Stimulated activated CD4-positive, alpha-beta T cell treated with anti-CD3 and anti-CD28 coated beads, Interleukin-1b, Interleukin-23, amount 100 ng/mL, for 48 hours (primary cell): ENCODE measurements at places on chromosomes 5 and 9.
A peak's percentile ranks its signal among the peaks of the same experiment; 100 is the strongest.

GRCh38 chr9:129595311-129595741, 25.6 kb downstream of the C9orf50 start:
- no peak for DNase-seq

DNA sequence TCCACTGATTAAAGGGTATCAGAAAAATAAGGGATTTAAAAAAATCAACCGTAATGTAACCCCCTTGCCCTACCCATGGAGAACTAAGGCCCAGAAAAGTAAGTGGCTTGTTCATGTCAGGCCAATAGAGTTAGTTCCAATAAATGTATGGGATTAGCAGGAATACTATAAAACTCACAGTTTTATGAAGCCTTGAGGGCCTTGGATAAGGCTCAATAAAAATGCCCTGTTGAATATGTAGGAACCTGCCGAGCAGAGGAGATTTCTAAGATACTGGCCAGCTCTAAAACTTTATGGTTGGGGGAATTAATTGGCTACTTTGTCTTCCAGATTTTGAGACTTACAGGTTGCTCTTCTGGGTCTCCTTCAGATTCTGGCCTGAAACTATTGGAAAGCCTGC, 231.0 kb downstream of the GLIS3 start:
- DNase-seq: no peak

GRCh38 chr9:112971415-112971814, 40.6 kb downstream of the ZNF883 start:
- no peak for DNase-seq

GRCh38 chr5:78287833-78288232, 6.7 kb downstream of the AP3B1 start:
- no peak for DNase-seq

DNA sequence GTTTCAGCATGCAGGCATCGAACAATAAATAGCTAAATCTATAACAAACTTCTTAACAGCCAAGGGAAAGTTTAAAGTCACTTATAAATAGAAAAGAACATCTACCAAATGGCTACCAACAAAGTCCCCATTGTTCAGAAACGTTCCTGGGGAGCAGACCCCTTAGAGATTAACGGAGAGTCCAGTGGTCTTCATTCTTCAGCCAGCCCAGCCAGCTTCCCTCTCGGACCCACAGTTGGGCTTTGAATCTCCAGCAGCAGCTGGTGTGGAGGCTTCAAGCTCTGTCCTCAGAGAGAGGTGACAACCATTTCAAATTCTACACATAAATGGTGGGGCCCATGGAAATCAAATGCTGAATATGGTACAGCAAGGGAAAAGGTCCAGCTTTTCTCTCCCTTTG, 11.2 kb downstream of the ENC1 start:
- no peak for DNase-seq

GRCh38 chr9:117784996-117785395, 80.8 kb downstream of the TLR4 start:
- DNase-seq: no peak

GRCh38 chr9:90018688-90019087, 413.9 kb downstream of the GADD45G start:
- no peak for DNase-seq

DNA sequence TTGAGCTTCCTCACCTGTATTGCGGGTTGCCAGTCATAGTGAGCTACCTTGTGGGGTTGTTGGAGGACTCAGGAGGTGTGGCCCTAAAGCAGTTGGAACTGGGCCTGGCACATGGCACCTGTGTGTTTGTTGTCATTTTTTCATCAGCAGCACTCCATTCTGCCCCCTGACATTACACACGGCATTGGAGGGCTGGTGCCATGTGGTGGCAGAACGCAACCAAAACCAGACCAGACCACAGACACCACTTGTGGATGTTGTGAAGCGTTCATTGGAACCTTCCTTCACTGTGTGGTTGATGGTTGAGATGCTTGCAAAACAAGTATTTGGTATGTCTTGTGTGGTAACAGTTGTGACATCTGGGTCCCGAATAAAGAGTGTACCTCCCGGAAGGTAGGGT, 113.2 kb upstream of the ERCC6L2 start:
- no peak for DNase-seq

GRCh38 chr5:2675548-2675947, 75.9 kb downstream of the IRX2 start:
- no peak for DNase-seq

DNA sequence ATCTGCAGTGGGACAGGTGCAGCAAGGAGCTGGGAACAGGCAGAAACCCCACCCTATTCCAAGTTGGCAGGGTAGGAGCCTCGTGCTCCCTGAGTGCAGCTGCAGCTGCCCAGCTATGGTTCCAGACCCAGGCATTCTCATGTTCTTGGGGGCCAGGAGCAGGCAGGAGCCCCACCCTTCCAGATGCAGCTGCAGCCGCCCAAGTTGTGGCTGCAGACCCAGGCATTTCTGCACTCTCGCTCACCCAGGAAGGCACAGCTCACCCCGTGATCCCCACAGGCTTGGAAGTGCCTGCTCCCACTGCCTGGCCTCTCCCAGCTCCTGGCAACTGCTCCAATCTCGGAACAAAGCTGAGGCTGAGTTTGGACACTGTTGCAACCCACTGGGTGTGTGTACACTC, 275.8 kb upstream of the ADRA1B start:
- DNase-seq: no peak

DNA sequence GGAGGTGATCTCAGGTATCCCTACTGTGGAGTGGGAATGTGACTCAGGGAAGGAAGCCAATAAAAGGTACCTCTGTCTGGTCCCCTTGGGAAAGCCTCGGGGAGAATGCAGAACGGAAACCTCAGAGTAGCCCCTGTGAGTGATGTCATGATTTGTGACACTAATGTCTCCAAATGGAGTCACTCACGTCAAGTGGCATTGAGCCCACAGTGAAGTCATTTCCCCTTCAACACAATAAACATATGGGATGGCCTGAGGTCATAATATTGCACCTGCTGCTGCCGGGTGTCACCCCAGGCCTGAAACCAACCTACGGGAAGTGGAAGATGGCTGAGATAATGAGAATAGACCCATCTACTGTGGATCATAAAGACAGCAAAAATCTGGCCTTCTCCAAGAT, 75.9 kb upstream of the GOLM1 start:
- no peak for DNase-seq

DNA sequence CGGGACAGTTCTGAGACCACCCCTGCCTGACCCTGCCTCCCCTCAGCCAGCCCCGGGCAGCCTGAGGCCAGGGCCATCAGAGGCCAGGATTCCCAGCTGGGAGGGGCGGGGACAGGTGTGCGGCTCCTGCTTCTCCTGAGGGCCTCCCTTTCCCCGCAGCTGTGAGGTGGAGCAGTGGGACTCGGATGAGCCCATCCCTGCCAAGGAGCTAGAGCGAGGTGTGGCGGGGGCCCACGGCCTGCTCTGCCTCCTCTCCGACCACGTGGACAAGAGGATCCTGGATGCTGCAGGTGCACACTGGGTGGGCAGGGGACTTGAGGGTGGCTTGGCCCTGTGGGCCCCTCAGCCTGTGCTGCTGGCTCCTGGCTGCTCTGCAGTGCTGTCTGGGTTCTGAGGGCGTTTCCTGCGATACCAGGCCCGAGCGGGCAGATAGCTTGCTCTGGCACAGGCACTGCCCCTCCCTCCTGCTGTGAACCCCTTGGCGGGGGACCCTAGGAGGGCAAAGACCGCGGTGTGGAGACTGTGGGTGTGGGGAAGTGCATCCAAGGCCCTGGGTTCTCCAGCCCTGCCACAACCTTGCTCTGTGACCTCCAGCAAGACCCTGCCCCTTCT, 2.3 kb downstream of the GRHPR start:
- DNase-seq: no peak

- DNase-seq: no peak
Measured at GRCh38 chr5:147391781-147392180, 118.1 kb downstream of the DPYSL3 start.

DNA sequence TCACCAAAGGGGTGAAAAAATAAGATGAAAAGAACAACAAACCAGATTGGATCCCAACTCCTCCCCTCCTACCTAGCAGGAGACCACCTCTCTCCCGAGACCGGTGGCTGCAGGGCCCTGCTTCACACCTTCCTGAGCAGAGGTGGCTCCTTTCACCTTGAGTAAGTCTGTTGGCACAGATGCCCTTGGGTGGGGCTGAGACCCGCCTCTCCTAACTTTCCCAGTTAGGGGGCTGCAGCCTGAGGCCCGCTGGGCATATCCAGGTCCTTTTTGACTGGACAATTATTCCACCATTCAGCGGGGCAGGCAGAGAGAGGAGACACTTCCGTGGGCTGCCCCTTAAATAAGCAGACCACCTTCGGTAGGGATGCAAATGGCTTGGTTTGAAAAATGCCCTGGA, 1.3 kb downstream of the SLC25A48 start:
- no peak for DNase-seq

DNA sequence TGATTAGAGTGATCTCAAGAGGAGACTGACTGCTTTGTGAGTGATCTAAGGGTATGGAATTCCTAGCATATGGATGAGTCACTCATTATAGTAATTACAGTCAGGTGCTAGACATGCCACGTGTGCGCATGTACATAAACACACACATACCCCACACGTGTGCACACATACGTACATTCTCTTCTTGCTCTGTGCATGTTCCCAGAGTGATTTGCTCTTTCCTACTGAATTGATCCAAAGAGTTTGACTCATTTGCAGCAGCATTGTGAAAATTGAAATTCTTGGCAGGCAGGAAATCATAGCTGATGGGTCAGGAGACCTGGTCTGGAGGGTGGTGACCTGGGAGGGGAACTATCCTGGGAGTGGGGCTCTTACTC, 63.8 kb downstream of the ANGPTL2 start:
- no peak for DNase-seq

- DNase-seq: no peak
Measured at GRCh38 chr5:38843665-38844064, 2.1 kb upstream of the OSMR start.

DNA sequence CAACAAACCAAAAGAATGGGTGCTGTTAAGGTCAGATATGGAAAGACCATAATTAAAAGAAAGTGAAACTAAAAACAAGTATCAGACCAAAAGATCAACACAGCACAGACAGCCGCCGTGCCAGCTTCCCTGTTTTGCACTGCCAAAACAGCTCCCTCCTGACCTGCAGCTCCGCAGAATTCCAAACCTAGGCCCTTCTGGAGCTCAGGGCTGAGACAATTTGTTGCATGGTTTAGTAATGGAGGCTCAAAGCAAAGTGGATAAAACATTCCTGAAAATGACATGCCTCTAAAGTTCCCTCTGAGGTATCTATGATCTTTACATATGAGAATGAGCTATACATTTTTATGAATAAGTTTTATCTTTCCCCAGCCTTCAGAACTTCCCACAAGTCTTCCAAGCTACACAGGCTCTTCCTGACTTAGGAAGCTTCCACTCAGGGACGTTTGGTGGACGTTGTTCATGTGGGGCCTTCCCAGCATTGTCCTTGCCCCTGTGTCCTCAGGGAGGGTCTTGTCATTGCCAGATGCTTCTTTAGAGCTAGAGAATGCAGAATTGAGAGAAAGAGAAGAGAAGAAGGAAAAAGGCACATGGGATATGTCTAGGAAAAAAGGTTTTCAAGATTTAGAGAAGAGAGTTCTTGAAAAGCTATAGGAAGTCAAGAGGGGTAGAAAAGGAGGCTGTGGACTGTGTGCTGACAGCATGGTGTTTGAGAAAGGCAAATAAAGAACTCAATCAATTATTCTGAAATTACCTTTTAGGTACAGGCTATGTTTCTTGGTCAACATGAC, 28.4 kb upstream of the SSBP2 start:
- peak; percentile 12 for DNase-seq

- no peak for DNase-seq
Measured at GRCh38 chr5:10201223-10201868, 48.3 kb downstream of the ATPSCKMT start.

- DNase-seq: no peak
Measured at GRCh38 chr9:33418090-33418489, 15.7 kb upstream of the AQP7 start.

- DNase-seq: no peak
Measured at GRCh38 chr5:138725818-138726416, 27.3 kb upstream of the CTNNA1 start.

GRCh38 chr9:98222885-98223691, 30.7 kb upstream of the CORO2A start:
- no peak for DNase-seq

DNA sequence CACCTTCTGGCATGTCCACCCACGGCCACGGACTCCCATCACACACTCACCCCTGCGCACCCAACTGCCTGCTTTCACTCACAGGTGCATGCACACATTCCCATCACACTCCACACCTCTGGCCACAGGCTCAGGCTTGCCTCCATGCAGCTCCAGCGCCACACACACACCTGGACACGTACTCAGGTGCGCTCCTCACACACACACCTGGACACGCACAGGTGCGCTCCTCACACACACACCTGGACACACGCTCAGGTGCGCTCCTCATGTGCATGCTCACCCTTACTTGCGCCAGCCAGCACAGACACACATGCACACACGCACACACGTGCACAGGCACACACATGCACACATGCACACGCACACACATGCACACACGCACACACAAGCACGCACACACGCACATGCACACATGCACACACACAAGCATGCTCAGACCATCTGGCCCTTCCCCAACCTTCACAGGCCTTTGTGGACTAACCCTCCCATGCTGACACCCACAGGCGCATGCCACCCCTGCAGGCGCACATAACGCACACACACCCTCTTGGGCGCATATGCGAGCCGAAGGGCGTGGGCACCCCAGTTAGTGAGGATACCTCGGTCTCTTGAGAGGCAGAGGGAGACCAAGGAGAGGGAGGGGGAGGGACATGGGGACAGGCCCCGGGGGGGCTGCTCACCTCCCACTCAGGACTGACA, 8.3 kb downstream of the GRIN1 start:
- no peak for DNase-seq

DNA sequence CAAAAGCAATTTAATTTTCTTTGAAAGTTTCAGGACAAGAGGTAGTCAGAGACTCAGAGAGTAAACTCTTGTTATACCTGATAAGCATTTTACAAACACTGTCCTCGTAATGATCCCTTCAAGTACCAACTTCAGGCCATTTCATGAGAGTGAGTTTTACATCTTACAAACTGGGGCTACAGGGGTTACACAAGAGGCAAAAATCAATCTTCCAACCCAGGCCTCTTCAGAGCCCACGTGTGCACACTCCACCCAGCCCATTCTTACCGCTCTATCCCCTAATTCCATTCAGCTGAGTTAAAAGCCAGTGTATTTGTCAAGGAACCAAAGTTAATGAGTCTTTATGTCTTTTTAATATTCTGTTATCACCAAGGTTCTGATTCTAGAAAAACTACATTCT, 46.5 kb downstream of the PSMB7 start:
- DNase-seq: no peak

GRCh38 chr9:16277471-16277960, 593.0 kb downstream of the BNC2 start:
- DNase-seq: no peak

- no peak for DNase-seq
Measured at GRCh38 chr5:175894793-175895192, 23.4 kb downstream of the CPLX2 start.

DNA sequence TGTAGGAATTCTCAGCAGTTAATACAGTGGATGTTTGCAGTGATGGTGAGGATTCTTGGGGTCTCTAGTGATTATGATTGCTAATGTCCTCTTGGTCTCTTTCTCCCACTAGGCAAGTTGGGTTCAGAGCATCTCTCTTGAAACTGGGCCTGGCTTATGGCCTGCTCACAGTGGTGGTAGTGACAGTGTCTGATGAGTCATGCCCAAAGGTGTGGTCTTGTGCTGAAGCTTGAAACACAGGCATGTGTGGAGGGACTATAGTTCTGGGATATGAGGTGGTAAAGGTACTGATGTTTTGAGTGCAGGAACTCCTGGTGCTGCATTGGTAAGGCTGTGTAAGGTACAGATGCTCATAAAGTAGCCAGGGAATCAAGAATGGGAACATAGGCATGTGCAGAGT, 231.1 kb downstream of the FAM170A start:
- DNase-seq: no peak

- DNase-seq: no peak
Measured at GRCh38 chr9:126495411-126496180, 118.1 kb upstream of the LMX1B start.
